BJ (cell line): ENCODE measurements at places on chromosomes 5 and 9.

- peak; percentile 65 for DNase-seq
Observed at GRCh38 chr5:55303238-55303690, 4.2 kb downstream of the DHX29 start.

DNA sequence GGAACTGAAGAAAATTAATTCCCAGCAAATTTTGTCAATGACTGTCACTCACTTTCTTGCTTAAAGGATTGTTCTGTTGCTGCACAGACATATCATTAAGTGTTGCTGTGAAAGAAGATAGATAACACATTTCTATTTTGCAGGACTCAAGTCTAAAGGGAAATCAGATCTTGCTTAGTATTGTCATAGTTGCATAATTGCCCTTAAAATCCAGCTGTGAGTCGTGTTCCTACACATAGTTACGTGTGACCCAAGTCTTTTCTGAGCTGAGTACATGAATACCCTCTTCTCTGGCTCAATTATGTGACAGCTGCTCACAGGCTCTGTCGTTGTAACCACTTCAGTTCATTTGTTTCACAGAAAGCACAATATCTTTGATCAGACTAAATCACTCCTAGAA, 390.8 kb downstream of the DTWD2 start:
- no peak for DNase-seq

- DNase-seq = no peak
Observed at GRCh38 chr5:25029004-25029403, 384.2 kb upstream of the CDH10 start.

DNA sequence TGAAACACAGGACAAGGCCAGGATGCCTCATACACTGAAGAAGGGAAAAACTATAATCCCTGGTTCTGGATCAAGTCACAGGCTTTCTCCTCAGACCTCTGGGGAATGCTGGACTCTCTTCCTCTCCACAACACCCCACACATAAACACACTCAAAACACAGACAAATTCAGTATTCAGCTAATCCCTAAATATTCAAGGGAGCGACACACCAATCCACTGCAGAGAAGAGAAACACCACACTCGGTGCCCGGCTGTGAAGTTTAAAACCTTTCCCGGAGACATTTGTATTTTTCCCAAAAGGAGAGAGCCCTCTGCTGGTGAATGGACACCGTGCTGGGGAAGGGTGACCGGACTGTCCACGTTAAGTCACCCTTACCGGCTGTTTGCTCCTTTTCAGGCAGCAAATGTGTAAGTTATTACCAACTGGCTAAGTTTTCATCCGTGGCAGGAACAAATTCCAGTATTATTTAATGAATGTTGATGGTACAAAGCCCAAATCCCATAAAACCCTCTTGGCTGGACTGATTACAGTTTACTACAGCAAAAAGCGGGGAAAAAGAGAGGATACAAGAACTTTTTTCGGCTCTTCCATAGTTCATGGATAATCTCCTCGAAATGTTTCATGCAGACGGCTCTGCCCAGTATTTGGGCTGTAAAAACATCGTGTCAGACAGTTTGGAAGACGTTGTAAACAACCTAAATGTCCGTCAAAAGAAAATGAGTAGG, 130.9 kb upstream of the SLC30A5 start:
- DNase-seq = peak; percentile 21

- DNase-seq = no peak
Observed at GRCh38 chr5:107455111-107455544, 215.6 kb downstream of the EFNA5 start.

DNA sequence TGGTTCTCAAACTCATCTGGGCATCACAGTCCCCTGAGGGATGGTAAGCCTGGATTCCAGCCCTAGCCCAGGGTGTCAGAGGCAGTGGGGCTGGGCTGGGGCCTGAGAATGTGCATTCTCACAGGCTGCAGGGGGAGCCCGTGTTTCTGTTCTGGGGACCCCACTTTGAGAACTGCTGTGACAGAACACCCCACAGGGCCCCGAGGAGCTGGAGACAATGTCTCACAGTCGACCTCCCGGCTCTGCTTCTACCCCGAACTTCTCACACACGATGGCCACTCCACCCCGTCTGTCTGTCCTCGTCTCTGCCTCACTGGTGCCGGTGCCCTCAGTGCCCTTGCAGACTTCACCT, 130.0 kb downstream of the CACNA1B start:
- no peak for DNase-seq

DNA sequence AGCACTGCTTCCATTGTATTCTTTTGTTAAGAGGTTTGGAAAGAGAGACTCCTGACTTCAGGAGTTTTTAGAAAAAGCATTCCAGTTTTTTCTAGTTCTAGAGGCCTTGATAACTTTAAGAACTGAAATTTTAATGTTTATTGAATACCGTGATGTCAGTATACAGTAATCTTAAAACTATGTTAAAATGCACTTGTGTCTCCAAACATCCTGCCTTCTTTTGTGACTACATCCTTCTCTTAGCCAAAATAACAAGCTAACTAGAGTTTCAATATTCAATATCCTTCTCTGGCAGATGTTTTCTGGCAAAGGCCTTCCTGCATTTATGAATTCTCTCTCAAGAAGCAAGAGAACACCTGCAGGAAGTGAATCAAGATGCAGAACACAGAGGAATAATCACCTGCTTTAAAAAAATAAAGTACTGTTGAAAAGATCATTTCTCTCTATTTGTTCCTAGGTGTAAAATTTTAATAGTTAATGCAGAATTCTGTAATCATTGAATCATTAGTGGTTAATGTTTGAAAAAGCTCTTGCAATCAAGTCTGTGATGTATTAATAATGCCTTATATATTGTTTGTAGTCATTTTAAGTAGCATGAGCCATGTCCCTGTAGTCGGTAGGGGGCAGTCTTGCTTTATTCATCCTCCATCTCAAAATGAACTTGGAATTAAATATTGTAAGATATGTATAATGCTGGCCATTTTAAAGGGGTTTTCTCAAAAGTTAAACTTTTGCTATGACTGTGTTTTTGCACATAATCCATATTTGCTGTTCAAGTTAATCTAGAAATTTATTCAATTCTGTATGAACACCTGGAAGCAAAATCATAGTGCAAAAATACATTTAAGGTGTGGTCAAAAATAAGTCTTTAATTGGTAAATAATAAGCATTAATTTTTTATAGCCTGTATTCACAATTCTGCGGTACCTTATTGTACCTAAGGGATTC, 43.1 kb downstream of the NDFIP1 start:
- DNase-seq = no peak

DNA sequence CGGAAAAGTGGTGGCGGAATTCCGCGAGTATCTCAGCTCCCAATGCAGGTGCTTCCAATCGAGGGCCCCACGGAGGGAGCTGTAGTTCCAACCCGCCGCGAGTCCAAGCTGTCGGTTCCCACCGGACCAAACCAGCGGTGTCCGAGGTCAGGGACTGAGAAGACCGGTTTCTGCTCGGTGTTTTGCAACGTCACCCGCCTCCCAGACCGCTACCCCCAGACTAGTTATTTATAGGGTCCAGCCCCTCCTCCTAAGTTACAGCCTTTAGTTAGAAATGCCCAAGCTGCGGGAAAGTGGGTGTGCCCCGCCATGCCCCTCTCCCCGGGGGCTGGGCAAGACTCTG, 677 bp upstream of the MYORG start:
- DNase-seq = no peak

DNA sequence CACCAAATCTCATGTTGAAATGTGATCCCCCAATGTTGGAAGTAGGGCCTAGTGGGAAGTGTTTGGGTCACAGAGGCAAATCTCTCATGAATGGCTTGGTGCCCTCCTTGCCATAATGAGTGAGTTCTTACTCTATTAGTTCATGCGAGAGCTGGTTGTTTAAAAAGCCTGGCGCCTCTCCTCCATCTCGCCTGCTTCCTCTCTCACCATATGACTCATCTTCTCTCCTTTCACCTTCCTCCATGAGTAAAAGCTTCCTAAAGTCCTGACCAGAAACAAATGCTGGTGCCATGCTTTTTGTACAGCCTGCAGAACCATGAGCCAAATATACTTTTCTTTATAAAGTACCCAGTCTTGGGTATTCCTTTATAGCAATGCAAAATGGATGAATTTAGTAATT, 20.9 kb upstream of the ARHGAP26 start:
- DNase-seq = no peak

- DNase-seq = no peak
Observed at GRCh38 chr5:71695595-71695994, 23.5 kb upstream of the CARTPT start.

- peak; percentile 46 for DNase-seq
Observed at GRCh38 chr9:108534741-108535140, 321.0 kb downstream of the ACTL7B start.
